ENCODE measurements at places on chromosomes 11 and 22.

GRCh38 chr11:88886796-88887195 lies 179.0 kb downstream of the GRM5 start:
- H3K27ac ChIP-seq: no peak overlapping the region
- H3K27me3 ChIP-seq: no peaks in the 10 kb centered on the region
- no peaks in the 10 kb centered on the region for H3K4me1 ChIP-seq
- no peak for DNase-seq
- no peak overlapping the region for H3K4me3 ChIP-seq

DNA sequence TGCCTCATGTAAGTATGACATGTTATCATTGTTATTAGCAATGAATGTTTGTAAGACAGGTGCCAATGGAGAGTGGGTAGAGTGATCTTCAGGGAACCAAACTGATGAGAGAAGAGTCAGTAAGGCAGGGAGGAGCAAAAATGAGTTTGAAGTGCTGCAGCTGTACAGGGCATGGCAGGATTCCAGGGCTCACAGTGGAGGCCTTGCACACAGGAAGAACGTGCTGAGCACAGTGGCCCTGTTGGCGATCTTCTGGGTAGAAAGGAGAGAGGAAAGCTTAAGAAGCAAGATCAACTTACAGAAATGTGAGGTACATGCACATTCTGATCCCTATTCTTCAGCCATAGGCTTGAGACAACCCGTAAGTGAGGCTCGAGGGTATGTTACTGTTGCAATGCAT lies 219.3 kb upstream of the TMEM45B start:
- no peak overlapping the region for H3K27ac ChIP-seq
- no peaks in the 10 kb centered on the region for H3K36me3 ChIP-seq
- no peaks in the 10 kb centered on the region for H3K4me1 ChIP-seq
- H3K27me3 ChIP-seq: no peaks in the 10 kb centered on the region

GRCh38 chr11:33399421-33399820 lies 142.2 kb downstream of the HIPK3 start:
- no peaks in the 10 kb centered on the region for H3K36me3 ChIP-seq
- H3K27ac ChIP-seq: no peak overlapping the region
- no peaks in the 10 kb centered on the region for H3K4me1 ChIP-seq
- H3K4me3 ChIP-seq: no peak overlapping the region
- no peaks in the 10 kb centered on the region for H3K27me3 ChIP-seq

DNA sequence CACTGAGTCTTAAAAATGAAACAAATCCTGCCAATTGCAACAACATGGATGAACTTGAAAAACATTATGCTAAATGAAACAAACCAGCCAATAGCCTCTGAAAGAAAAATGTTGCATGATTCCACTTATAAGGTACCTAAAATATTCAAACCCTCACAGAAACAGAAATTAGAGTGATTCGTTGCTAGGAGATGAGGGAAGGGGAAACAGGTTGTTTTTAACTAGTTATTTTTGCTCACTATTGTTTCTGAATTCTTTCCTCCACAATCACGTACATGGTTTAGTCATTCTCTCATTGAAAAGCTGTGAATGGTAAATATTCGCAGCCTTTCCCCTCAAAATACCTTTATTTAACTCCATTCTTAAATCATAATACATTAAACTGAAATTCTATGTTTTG lies 14.0 kb upstream of the TYR start:
- H3K36me3 ChIP-seq: no peaks in the 10 kb centered on the region
- H3K27me3 ChIP-seq: peaks cover 5% of the 10 kb centered on the region
- H3K27ac ChIP-seq: no peak overlapping the region
- no peak overlapping the region for H3K4me3 ChIP-seq
- no peaks in the 10 kb centered on the region for H3K4me1 ChIP-seq

GRCh38 chr11:8533332-8533731 lies 60.7 kb downstream of the STK33 start:
- no peak for DNase-seq
- no peak overlapping the region for H3K4me3 ChIP-seq
- no peaks in the 10 kb centered on the region for H3K27me3 ChIP-seq
- H3K27ac ChIP-seq: no peak overlapping the region
- H3K36me3 ChIP-seq: no peaks in the 10 kb centered on the region
- H3K4me1 ChIP-seq: no peaks in the 10 kb centered on the region

- H3K27me3 ChIP-seq: no peaks in the 10 kb centered on the region
- H3K36me3 ChIP-seq: no peaks in the 10 kb centered on the region
- H3K4me3 ChIP-seq: peak overlapping the region; percentile 96
- H3K4me1 ChIP-seq: peaks cover 45% of the 10 kb centered on the region
- peak overlapping the region; percentile 97 for H3K27ac ChIP-seq
Observed at GRCh38 chr11:67352546-67353316, 615 bp downstream of the POLD4 start.

GRCh38 chr11:113701491-113701890 lies 4.6 kb downstream of the TMPRSS5 start:
- no peak overlapping the region for H3K27ac ChIP-seq
- DNase-seq: no peak
- no peaks in the 10 kb centered on the region for H3K4me1 ChIP-seq
- H3K36me3 ChIP-seq: no peaks in the 10 kb centered on the region
- H3K4me3 ChIP-seq: no peak overlapping the region
- H3K27me3 ChIP-seq: no peaks in the 10 kb centered on the region

DNA sequence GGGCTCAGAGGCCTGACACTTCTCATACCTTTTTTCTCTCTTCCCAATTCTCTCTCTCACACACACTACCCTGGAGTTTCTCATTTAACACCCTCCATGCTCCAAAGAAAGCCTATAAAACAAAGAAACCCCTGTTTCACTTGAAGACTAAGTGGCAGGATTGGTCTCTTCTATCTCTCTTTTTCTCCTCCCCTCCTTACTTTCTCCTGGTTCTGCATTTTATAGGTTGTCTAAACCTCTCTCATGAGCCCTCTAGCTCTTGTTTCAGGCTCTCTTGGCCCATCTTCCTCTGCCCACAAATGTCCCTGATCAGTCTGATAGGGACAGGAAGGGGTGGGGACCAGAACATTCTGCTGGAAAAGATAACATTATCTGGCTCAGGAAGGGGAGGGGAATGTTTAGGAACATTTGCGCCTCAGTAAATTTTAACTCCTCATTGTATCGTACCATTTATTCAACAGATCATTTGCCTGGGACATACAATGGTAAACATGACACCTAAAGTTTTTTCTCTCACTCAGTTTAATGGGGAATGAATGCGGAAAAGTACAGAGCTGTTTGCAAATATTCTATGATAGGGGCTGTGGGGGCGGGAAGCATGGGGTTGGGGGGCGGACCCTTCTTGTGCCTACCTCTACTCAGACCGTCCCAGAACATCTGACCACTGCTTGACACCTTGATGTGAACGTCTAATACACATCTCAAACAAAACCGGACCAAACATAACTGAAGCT lies 10.8 kb downstream of the CRYBA4 start:
- no peaks in the 10 kb centered on the region for H3K36me3 ChIP-seq
- H3K4me1 ChIP-seq: no peaks in the 10 kb centered on the region
- DNase-seq: no peak
- no peak overlapping the region for H3K4me3 ChIP-seq
- no peak overlapping the region for H3K27ac ChIP-seq

DNA sequence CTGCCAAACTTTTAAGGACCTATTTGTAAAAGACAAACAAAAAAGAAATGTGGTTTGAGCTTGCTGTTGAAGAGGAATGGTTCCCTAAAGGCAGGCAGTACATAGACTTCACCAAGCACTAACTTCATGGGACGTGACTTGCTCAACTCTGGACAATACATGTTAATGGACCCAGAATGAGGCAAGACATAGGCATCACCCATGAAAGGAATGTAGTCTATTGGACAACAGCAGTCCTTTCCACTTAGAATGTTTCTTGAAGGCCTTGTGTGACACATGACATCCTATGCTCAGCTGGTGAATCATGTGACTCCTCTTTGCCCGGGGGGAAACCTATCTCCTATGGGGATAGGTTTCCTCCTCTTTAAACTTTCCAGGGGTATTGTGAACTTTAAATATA lies 246.4 kb upstream of the BLID start:
- H3K27ac ChIP-seq: no peak overlapping the region
- H3K36me3 ChIP-seq: no peaks in the 10 kb centered on the region
- no peak for DNase-seq
- H3K4me1 ChIP-seq: no peaks in the 10 kb centered on the region

DNA sequence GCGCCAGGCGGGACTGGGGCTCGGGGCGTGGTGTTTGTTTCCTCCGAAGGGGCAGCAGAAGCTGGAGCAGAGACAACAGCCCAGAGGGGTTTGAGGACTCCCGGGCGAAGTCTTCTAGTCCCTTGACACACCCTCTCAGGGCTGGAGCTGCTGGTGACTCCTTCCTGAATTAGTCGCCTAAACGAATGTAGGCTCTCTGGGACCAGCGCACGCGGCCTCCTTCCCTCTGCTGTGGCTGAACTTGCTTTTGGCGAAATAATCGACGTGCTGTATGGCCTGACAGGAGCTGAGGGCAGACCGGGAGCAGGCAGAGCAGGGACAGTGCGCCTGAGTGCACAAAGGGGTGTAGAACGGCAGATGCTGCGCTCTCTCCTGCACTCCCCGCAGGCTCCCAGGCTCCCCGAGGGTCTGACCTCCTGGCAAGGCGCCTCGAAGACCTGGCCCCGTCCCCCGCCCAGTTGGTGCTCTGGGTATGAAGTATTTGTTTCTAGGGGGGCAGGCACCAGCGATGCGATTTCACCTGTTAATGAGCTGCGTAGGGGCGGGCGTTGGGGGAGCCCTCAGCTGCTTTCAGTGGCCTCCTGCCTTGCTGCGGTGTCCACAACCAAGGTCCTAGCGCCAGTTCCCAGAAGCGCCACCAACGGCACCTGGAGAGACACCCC lies 5.3 kb downstream of the SLC17A6 start:
- no peak for DNase-seq
- H3K27me3 ChIP-seq: peaks cover 11% of the 10 kb centered on the region
- H3K4me3 ChIP-seq: no peak overlapping the region
- no peak overlapping the region for H3K27ac ChIP-seq

DNA sequence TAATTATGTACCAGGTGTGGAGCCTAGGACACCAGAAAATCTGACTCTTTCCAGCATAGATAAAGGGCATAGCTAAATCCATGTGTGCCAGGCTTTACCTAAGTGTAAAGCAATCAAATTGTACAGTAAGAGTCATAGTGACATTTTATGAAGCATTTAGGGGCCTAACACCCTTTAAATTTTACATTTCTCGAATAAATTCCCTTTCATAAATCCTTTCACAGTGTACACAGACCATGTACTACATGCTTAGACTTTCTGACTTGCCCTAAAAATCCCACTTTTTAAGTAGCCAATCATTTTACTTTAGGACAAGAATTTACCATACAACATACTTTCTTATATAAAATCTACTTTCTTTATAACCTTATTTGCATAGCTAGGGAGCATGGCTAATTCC lies 727.6 kb upstream of the LUZP2 start:
- no peak overlapping the region for H3K4me3 ChIP-seq
- no peak overlapping the region for H3K27ac ChIP-seq
- H3K4me1 ChIP-seq: no peaks in the 10 kb centered on the region
- H3K36me3 ChIP-seq: no peaks in the 10 kb centered on the region
- no peaks in the 10 kb centered on the region for H3K27me3 ChIP-seq

DNA sequence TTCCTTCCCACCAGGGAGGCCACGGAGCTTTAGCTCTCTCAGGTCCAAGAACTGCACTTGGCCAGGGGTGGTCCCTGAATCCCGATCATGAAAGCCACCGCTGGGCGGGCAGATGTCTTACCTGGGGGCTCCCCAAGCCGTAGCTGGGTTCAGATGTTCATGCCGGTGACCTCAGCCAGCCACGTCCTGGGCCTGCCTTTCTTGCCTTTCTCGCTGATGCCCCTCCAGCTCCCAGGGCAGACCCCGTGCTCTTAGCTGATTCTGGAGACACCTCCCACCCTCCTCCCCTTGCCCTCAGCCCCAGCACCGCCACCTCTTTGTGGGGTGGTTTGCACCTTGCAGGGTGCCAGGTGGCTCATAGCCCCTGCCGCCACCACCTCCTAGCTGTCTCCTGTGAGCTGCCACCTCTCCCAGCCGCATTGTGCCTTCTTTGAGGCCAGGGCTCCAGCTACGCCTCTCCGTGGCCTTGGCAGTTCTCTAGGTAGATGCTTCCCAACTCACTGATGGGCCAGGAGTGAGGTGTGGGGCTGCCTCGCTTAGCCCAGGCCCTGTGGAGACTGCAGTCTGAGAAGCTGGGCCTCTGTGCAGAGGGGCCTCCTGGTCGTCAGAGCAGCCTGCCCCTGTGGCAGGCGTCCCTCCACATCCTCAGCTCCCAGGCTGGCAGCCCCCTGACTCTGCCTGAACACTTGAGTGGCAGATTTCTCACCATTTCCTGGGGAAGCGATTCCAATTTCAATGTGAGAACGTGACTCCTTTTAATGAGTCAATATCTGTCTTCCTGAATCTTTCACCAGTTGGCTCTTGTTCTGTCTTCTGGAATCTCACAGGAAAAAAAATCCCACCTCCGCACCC lies 97.6 kb upstream of the B3GAT1 start:
- no peak overlapping the region for H3K4me3 ChIP-seq
- no peaks in the 10 kb centered on the region for H3K27me3 ChIP-seq

GRCh38 chr11:10955616-10956015 lies 97.8 kb upstream of the ZBED5 start:
- no peaks in the 10 kb centered on the region for H3K36me3 ChIP-seq
- no peak overlapping the region for H3K27ac ChIP-seq
- H3K4me1 ChIP-seq: no peaks in the 10 kb centered on the region
- no peak for DNase-seq
- H3K4me3 ChIP-seq: no peak overlapping the region

DNA sequence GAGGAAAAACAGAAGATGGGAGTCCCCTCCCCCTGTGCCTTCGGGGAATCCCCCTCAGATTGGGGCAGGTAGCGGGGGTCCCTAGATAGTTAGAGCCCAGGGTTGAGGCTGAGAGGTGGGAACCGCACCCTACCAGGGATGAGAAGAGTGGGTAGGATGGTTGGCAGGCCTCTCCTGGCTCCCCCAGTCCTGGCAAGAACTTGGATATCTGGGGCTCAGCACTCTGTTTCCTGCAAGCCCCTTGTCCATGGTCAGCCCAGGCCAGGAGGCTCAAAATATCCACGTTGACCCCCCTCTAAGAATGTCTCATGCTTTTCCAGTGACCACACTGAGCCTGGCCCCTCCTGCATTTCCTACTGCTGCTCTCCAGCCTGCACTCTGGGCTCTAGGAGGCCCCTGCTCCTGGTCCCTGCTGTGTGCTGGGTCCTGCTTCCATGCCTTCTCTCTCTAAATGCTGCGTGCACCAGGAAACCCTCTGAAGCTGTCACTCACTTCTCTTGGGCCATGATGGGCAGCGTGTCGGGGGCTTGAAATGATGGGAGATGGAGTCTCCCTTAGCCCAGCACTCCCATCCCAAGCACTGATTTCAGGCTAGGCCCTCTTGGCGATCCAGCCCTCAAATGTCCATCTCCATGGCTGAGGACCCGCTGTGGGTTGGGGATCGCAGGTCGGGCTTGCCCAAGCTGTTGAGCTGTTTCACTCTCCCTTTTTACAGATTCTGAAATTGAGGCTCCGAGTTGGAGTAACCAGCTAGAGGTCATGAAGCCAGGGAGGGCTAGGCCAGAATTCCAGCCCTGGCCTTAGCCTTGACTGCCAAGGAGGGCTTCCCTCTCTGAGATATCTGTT lies 2.0 kb downstream of the MAP3K11 start:
- H3K4me1 ChIP-seq: peaks cover 39% of the 10 kb centered on the region
- peak overlapping the region; percentile 89 for H3K4me3 ChIP-seq
- H3K27me3 ChIP-seq: no peaks in the 10 kb centered on the region
- H3K36me3 ChIP-seq: peaks cover 51% of the 10 kb centered on the region
- DNase-seq: no peak
- H3K27ac ChIP-seq: peak overlapping the region; percentile 98

- no peaks in the 10 kb centered on the region for H3K36me3 ChIP-seq
- H3K4me3 ChIP-seq: peak overlapping the region; percentile 54
- H3K27ac ChIP-seq: no peak overlapping the region
- DNase-seq: peak; percentile 32
- H3K27me3 ChIP-seq: peaks cover 8% of the 10 kb centered on the region
Observed at GRCh38 chr11:14380947-14381561, 22.1 kb upstream of the RRAS2 start.

- H3K27me3 ChIP-seq: no peaks in the 10 kb centered on the region
- H3K27ac ChIP-seq: no peak overlapping the region
- no peaks in the 10 kb centered on the region for H3K4me1 ChIP-seq
- H3K36me3 ChIP-seq: no peaks in the 10 kb centered on the region
- no peak overlapping the region for H3K4me3 ChIP-seq
Observed at GRCh38 chr11:27087432-27087831, 46.8 kb downstream of the BBOX1 start.
